ENCODE measurements at places on chromosomes 3 and 15. TPM values are rescaled to one million over a fixed set of nuclear protein-coding genes. Genes with fewer than 3 reads are reported as not detected.

- DNase-seq: no peak
Observed at GRCh38 chr15:89035150-89035549, 53.1 kb upstream of the ABHD2 start.

GRCh38 chr15:70299931-70300869, 202.5 kb upstream of the TLE3 start:
- DNase-seq: no peak

DNA sequence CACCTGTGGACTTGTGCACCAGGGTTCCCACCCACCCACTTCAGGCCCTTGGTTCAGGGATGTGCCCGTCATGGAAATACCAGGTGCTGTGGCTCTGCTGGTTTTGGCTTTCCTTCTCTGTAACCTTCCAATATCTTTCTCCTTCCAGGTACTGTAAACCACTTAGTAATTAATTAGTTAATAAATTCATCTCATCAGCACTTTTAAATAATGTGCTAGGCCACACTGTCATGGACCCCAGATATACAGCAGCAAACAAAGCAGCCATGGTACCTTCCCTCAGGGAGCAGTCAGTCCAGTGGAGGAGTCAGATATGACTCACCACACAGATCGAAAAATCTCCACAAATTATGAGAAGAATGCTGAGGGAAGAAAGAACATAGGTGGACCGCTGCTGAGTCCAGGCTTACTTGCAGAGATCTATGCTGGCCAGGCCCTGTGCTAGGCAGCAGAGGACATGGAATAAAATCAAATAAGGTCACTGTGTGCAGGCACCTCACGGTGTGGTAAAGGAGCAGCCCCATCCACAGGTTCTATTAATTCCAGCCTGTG, 6.8 kb upstream of the GATA2 start:
- no peak for DNase-seq

DNA sequence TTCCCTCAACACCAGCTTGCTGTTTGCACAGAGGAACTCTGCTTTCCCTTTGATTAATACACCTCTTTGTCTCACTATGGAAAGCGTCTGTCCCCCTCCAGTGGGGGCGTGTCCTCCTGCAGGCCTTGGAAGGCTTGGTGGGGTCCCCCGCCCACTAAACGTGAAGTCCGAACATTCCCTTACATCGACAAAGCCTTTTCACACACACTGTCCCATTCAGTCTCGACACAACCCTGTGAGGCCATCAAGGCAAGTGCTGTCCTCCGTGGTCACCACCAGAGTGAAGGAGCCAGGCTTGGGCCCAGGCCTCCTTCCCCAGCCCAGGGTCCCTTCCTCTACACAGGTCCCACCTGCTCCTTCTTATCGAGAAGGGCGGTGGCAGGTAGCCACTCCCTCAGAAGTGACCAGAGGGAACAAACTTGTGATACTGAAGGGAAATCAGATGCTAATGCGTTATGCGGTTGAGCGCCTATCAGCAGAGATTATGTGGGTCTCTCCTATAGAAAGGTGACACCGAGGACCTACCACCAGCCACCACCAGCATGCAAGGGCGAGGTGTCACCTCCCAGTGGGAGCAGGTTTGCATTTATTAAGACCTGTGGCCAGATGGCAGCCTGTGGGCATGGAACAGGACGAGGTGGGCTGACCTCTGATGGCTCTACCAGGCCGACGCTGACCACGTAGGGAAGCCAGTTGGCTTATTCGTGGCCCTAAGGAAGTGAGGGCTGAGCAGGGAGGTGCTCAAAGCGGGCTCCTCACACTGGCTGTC, 6.6 kb downstream of the NRROS start:
- DNase-seq: no peak

DNA sequence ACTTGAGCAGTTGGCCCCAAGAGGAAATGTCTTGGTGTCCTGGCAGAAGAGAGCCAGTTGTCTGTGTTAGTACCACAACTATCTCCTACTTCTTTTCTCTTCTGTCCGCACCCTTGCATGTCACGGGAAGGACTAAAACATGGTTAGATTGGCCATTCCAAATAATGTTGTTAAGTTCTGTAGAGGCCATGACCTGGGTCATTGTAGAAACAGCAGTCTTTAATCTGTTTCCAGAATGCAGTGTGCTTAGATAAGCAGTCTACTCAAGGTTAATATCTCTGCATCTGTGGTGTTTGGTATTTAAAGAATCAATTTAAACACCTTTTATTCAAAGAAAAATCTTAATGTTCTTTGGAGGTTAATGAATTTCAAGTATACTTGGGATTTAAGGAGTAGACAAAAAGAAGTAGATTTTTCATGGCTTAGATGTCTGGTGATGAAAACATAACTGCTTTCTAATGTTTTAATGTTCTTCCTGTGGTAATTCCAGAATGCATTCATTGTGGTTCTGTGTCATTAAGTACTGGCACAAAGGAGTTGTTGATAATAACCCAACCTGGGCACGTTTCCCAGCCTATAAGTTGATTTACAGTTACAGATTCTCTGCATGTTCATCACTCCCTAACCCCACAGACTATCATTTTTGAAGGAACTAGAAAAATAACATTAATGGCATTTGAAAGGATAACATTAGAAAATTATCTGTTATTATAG, 58.9 kb downstream of the TMEM108 start:
- no peak for DNase-seq

- DNase-seq: no peak
Observed at GRCh38 chr3:45943207-45943846, at the start of gene CXCR6. Gene CXCR6, plus strand, starts transcription at chr3:45943464. Its CDS starts 3,018 bp downstream, at chr3:45946482.

DNA sequence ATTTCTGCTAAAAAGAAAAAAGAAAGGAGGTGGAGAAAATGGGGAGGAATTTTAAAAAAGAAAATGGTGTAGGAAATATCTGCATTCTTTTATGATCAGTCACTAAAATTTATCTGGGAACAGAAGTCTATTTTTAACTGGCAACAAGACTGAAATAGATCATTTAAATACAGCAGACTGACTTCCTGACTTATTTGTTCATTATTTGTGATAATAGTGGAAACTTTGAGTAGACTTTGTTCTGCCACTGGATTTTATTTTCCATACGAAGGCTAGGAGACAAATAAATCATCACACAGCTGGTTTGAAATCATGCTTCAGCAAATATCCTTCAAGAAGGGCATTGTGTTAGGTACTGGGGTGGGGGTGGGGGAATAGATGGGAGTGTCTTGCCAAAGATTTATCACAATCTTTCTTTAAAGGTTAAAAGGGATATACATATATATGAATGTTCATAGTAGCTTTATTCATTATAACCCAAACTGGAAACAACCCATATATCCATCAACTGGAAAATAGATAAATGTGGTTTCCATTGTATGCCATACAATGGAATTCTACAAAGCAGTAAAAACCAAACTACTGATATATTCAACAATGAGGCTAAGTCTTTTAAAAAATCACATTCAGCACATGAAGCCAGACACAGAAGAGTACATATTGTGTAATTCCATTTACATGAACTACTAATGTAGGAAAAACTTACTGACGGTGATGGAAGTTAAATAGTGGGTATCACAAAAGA, 4.7 kb upstream of the CLASP2 start:
- DNase-seq: no peak

GRCh38 chr3:25783661-25784512, 644 bp upstream of the NGLY1 start:
- no peak for DNase-seq

DNA sequence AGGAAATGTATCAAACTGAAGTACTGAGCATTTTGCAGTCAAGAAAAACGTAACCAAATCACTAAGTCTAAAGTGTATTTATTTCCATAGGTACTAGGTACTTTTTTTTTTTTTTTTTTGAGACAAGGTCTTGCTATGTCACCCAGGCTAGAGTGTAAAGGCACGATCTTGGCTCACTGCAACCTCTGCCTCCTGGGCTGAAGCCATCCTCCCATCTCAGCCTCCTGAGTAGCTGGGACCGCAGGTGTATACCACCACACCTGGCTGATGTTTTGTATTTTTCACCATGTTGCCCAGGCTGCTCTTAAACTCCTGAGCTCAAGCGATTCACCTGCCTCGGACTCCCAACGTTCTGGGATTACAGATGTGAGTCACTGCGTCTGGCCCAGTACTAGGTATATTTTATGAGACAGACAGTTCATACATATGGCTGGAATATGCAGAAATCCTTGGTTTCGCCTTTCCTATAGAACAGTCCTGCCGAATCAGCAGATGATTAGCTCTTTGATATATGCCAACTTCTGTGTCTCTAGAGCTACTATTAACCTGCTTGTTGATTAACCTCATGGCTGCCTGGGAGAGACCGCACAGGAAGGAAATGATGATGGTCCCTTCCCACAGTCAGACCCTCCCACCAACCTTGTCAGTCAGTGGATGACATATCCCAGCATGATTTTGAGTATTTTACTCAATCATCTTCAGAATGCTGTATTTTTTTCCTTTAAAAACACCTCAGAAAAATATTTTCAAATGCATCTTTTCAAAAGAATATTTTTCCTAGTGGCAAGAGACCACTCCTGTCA, 32.3 kb downstream of the TMOD3 start:
- DNase-seq: no peak

DNA sequence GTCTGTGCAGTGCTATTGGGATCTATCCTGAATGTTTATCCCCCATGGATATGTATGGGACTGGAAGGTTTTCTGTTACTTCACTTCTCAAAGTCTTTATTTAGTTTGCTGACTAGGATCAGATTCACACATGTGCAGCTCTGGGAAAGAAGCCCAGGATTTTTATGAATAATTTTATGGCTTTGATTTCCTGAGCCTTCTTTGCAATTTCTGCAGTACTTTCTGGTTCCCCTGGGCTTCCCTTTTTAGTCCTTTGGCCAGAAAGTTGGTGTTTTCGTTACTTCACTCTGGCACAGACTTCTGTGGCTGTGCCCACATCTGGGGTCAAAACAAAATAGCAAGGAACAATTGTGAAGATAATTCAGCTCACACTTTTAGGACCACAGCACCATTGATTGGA, 721.0 kb downstream of the OTOL1 start:
- no peak for DNase-seq

- DNase-seq: no peak
Observed at GRCh38 chr15:26842391-26842790, 24.5 kb upstream of the GABRA5 start.

The RTP3 gene
- not detected for total RNA-seq

The GCHFR gene
- 37.2 TPM for total RNA-seq

The TMOD2 gene
- total RNA-seq: 1.7 TPM

The CYP1A1 gene
- 0.15 TPM for total RNA-seq

The ATP2B2 gene
- not detected for total RNA-seq

The RLBP1 gene
- not detected for total RNA-seq

The RBM15B gene
- total RNA-seq: 30.9 TPM

The SERINC4 gene
- not detected for total RNA-seq
